Suppressor macrophage treated with lipopolysaccharide for 1 hour (primary cell): ENCODE measurements at places on chromosomes 6 and 20.

DNA sequence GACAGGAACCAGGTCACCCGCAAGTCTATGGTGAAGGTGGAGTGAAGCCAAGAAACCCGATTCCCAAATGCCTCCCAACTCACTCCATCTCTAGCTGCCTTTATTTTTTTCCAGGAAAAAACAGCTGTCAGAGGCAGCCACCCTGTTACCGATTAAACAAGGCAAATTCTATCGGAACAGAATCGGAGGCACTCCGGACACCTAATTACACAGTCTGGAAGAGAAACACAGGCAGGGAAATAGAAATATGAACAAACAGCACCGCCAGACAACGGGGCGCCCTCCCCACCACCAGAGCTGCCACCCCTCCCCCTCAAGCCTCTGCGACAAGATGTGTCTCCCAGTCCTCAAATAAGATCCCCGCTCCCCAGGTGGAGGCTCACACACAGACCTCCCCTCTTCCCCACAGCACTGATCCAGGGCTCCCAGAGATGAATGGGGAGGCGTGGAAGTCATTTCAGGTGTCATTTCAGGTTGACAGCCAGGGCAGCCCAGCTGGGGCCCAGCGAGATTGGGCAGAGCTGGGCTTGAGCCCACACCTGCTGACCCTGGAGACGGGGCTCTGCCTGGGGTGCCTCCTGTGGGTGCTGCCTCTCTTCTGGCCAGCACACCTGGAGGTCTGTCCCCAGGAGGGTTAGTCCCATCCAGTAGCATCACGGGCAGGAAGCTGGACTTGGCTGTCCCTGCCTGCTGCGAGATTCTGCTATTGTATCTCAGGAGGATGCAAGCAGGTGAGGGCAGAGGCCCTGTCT is 19.8 kb upstream of the VSTM2L start:
- no peak for DNase-seq

DNA sequence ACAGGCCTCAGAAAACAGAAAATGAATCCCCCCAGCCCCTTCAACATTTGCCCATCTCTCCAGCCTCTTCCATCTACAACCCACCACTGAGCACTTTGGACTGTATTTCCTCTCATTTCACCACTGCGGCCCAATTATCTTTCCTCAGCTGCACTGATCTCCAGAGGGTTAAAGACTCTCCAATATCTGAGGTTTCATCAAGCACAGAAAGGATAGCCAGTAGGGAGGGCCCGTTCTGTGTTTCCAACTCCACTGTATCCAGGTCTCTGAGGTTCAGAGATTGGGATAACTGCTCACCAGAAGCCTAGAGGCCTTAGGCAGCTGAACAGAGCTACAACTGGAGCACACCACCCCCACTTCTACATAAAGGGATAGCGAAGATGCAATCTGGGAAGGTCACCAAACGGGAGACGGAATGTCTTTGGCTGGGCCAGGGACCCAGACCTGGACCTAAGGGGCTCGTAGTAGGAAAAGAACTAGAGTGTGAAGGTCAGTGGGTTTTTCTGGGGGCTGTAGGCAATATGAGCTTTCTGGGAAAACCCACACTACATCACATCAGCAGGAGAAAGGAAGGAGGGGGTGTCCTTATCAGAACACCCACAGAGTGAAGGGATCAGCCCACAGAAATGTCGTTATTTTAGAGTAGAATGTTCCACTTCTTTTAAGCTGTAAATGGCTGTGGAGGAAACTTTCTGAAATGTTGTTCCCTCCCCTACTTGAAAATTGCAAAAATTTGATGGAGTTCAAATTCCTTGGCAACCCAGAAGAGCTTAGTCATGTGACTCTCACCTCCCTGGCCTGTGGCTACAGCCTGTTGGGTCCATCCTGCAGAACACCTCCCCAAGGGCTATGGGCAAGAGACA is 7.3 kb downstream of the KCNK5 start:
- DNase-seq: peak; percentile 18

DNA sequence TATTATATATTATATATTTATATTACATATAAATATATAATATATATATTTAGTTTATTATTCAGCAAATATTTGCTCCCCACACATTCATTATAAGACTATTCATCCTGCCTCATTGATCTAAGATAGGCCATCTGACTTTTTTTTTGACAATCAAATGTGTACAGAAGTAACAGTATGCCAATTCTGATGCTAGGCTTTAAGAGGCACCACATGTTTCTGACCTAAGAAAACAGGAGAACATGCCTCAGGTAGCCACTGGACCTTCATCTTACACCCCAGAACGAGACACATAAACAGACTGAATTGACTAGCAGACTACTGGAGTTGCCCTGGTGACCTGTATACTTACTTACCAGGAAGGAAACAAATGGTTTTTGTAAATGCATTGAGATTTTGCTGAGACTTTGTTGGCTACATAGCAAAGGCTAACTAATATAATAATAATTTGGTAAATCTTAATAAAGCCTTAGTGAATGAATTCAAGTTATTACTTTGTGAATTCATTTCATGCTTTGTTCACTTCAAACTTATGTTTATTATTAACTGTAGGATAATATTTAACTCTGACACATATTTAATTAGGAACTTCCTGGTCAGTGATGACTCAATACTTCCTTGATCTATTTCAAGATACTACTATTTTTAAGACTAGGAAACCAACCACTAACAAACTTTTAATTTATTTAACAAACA is 13.4 kb upstream of the MYO6 start:
- peak; percentile 33 for DNase-seq

GRCh38 chr20:33105316-33105924 is 26.0 kb downstream of the BPIFB4 start:
- no peak for DNase-seq

DNA sequence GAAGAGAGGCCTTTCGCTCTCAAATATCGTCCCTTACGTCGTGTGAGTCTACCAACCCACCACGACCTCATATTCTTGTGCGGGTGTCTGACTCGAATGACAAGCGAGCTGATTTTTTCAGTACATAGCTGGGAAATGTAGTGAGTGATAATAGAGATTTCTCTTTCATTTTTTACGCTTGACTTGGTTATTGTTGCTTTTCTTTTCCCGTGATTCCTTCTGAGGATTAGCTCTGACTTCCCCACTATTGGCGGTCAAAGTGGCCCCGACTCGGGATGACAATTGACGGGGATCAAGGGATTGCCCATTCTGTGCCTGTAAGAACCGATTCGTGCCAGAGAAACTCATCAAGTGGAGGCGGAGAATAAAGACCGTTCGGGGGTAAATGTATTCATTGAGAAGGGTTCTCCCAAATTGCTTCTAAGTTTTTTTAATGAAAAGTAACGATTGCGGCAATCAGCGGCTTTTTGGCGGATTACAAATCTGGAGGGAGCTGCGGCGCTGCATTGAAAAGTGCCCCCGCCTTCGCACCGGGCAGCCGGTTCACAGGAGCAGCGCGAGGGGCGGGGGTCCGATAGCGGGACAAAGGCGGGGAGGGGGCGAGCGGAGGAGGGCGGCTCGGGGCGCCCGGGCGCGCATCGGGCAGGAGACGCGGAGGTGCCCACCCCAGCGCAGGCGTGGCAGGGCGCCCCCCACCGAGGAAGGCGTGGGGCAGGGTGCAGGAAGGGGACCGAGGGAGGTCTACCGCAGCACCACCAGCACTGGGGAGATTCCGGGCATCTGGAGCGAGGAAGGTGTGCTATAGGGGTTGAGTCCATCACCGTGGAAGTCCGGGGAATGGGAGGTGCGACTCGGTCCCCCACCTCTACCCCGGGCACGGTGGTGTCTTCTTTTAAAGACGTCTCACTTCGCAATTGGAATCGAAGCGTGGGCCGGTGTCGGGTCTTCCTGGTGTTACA is 44.5 kb upstream of the OSTM1 start:
- DNase-seq: peak; percentile 24
